ENCODE measurements at places on chromosomes 4 and X.

DNA sequence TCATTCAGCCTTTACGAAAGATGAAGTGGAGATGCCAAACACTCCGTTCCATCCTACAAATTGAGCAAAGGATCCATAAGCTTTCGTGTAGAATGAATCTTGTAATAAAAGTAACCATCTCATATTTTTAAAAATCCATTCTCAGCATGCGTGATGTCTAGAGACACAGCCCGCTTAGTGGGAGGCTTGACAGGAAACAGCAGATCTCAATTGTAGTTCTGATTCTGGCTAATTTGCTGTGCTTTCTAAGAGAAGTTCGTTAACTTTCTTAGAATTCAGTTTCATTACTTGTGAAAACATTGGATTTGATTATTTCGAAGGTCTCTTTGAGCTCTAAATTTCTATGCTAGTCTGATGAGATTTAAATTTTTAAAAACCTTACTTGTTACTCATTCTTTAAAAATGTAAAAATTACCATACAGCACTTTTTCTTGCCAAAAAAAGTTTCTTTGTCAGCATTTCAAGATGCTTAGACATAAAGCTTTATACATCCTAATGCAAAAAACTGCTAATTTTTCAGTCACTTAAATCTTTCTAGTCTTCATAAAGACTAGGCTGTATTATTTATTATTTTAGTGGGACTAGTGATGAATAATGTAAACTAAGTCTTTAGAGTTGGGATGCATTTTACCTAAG is 66.9 kb upstream of the NEIL3 start:
- no peak for DNase-seq

DNA sequence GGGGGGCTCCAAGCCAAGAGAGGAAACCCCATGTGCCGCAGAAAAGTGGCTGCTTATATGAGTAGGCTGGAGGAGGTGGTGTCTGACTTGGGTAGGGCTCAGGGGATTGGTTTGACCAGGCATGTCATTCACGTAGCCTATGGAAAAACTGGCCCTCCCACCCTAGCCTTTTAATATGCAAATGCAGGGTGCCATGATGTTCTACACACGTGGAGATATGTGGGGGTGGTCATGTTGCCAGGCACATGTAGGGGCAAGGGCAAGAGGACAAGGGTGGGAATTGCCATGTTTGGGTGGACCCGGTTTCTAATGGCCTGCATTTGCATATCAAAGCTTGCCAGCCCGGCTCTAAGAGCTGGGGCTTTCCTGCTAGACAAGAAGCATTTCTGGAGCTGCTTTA is 86.9 kb upstream of the SHISA3 start:
- no peak for DNase-seq

DNA sequence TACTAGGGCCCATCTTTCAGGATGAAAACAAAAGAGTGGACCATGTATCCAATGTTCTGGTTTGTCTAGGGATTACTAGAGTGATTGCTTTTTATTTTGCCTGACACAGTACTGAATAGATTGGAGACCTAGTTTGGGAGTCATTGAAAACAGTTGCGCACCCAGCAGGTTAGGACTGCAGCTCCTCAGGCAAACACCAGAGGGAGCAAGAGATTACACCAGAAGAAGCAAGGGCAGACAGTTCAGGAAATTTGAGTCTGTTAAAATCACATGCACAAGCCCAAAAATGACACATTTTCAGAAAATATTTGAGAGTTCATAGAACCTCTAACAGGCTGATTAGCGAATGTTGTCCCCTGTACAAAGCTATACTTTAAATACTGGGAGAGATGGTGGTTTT is 55.6 kb downstream of the CYLC1 start:
- no peak for DNase-seq

DNA sequence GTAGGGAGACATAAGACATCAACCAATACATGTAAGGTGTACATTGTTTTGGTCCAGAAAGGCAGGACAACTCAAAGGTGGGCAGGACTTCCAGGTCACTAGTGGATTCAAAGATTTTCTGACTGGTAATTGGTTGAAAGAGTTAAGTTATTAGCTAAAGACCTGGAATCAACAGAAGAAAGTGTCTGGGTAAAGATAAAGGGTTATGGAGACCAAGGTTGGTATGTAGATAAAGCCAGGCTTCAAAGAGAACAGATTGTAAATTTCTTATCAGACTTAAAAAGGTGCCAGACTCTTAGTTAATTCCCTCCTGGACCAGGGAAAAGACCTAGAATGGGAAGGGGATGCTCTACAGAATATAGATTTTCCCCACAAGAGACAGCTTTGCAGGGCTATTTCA is 28.3 kb upstream of the GAB1 start:
- DNase-seq: no peak

DNA sequence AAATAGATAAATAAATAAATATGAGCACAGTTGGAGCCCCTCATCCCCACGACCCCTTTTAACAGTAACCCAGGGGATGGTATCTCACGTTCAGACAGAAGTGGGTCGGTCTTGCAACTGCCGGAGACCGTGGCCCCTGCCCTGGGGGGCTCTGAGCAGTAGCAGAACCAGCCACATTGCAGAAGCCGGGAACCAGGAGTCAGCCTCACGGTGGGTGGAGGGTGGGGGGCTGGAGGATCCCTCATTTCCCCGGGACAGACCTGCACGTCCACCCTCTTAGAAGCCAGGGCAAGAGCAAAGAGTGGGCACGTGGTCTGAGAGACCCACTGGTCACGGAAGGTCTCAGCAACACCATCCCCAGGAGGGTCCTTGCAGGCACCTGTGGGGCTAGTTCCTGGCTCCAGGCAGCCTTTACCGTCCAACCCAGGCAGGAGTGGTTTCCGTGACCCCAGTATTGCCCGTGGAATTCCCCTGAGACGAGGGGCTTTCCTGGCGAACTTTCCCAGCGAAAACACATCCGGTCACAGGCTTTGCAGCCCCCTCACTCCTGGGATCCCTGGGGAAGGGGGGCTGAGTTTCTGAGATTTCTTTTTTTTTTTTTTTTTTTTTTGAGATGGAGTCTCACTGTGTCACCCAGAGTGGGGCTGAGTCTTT is 8.8 kb upstream of the IL3RA start:
- no peak for DNase-seq

DNA sequence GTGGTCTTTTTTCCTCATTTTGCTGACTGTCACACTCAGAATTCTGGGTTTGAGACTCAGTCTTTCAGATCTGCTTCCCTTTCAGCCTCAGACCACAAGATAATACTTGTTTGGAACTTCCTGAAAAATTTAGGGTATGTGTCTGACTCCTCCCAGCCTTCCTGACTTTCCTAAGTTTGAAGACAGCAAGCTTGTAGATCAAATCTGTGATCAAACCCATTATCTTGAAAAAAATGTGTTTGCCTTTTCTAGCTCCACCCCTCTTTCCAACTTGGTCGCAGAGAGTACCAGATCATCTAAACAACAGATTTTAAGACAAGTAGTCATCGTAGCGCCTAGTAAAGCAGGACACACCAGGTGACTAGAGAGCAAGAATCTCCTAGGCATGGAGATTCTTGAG is 9.9 kb downstream of the BCAP31 start:
- DNase-seq: no peak

- DNase-seq: no peak
Observed at GRCh38 chr4:138193963-138194362, 48.2 kb downstream of the SLC7A11 start.

- no peak for DNase-seq
Observed at GRCh38 chrX:1576201-1576992, 15.0 kb upstream of the AKAP17A start.

DNA sequence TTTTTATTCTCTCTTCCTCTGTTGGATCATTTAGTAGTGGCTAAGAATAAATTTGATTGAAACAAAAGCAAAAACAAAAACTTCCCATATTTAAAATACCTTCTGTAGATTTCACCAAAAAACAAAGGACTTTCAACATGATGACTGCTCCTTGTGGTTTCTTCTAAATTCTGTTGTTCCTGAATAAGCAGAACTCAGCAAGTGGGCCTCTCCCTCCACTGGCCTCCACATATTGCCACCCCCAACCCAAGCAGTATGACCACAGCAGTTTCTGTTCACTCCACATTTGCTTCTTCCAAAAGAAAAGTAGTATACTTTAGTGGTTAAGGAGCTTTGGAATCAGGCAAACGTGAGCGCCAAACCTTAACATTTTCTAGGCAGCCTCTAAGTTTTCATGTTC is 114.7 kb downstream of the COX18 start:
- DNase-seq: no peak

- no peak for DNase-seq
Observed at GRCh38 chrX:10015723-10016518, 48.8 kb downstream of the CLDN34 start.

DNA sequence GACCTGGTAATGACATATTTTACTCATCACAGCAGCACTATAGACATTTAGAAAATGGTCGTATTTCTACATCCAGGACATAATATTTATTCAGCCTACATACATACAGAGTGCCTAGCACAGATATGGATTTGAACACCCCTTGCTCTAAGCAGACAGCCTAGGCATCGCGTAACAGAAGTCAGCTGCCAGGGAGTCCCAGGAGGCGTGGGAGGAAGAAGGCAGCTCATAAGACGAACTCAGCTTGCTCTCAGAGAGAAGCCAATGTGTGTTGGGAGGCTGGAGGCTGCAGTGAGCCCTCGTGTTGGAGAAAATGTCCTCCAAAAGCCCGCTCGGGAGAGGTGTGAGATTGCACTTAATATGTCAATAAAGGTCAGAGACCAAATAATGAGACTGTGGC is 131.6 kb downstream of the BCOR start:
- no peak for DNase-seq

GRCh38 chrX:129738466-129739308 is at the start of gene XPNPEP2:
TSS of gene XPNPEP2 (plus strand) at chrX:129738979. CDS start at chrX:129739214, 235 bp downstream.
- DNase-seq: no peak

- DNase-seq: no peak
Observed at GRCh38 chr4:25890571-25891485, 23.2 kb upstream of the SMIM20 start.
